Upper lobe of right lung (tissue), 1 donor: ENCODE measurements at places on chromosomes 1 and 21.

GRCh38 chr1:230283678-230284077, 142.5 kb downstream of the PGBD5 start:
- peak; percentile 55 for DNase-seq

DNA sequence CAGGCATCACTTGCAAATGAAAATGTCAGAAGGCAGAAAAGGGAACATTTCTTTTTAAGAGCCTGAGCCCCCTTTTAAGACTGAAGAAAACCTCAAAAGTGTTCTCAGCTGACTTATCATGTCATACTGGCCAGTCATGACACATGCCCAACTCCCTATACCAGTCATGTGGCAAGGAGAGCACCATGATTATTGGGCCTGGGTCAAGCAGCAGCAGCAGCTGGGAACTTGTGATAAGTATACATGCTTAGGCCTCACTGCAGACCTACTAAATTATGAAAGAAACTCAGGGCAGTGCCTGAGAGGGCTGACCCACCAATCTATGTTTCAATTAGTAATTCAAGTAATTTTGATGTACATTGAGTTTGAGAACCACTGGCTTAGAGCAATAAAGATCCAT, 8.6 kb downstream of the RO60 start:
- no peak for DNase-seq

DNA sequence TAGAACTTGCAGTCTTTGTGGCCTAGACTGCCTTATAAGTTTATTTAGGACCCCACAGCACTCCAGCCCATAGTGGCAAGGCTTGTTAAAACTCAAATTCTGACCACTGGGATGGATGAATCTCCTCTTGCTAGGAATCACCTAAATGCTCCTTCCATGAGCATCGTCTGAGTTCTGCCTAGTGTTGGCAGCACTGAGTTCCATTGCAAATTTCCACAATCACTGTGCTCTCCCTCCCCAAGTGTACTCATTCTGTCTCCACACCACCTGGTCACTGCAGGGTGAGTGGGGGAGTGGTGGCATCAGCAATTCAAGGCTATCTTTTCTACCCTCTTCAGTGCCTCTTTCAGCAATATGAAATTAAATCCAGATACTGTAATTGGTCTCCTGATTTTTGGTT, 46.7 kb upstream of the PTBP2 start:
- no peak for DNase-seq

DNA sequence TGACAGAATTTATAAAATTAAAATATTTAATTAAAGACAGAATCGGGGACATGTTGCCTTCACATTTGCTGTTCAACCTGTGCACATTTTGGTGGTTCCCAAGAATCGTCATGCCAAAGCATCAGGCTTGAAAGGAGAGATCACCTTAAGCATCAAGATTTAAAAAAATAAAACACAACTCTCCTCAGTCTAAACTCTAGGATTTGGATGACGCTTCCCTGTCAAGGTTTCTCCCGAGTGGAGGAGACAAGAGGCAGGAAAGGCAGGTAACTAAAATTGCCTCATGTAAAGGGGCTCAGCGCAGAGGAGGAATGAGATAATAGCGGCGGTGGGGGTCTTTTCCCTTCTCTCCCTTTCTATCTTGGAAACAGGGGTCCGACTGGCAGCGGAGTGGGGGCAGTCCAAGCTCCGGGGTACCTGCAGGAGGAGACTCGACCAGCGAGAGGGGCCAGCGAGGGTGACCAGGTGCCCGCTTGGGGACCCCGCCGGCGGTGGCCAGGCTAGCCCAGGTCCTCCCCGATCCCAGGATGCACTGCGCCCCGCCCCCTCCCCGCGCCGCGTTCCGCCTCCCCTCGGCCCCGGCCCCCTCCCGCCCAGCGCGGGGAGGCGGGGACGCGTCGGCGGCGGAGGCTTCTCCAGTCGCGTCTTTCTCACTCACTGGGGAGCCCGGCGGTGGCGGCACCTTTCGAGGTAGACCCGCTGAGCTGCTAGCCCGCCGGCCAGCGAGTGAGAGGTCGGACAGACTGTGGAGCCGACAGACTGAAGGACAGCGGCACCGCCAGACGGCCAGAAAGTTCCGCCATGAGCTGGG, at the start of gene FNBP1L:
Gene FNBP1L, plus strand, starts transcription at position 638 of the 811 bp plus-strand sequence. Its CDS starts 164 bp downstream, at position 802.
- DNase-seq, result peak; percentile 93

DNA sequence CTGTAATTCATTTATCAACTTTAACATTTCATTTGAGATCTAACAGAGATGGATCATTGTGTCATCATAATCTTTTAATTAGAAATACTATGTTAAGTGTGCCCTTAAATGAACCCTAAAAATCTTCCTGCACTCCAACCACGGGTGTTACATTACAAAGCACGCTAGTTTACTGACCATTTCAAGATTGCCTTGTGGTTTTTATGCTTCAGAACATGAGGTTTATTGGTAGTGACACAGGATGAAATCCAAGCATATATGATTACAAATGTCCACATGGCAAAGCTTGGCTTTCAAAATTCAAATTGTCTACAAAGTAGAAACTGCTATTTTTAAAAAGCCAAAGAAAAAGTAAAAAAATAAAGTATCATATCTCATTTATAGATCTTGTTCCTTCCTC, 190.4 kb upstream of the USP25 start:
- DNase-seq, result no peak

GRCh38 chr1:8145545-8146202, 119.6 kb upstream of the ERRFI1 start:
- no peak for DNase-seq
